ENCODE measurements at places on chromosomes 13 and 19.
A peak's percentile ranks its signal among the peaks of the same experiment; 100 is the strongest.

DNA sequence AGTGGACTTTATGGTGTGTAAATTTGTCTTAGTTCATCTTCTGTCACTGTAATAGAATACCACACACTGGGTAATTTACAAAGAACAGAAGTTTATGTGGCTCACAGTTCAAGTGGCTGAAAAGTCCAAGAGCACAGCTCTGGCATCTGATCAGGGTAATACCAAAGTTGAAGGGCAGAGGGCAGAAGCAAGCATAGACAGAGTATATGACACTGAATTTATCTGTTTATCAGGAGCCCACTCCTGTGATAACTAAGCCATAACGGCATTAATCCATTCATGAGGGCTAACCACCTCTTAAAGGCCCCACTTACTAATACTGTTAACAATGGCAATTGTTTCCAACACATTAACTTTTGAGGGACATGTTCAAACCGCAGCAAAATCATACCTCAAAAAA lies 4.0 kb upstream of the RFXAP start:
- no peak for DNase-seq

GRCh38 chr13:27425158-27425917 lies 919 bp downstream of the GTF3A start:
- DNase-seq: no peak

GRCh38 chr13:43085545-43085944 lies 62.2 kb downstream of the DNAJC15 start:
- DNase-seq: peak; percentile 34

GRCh38 chr19:48713041-48713863 lies 6.3 kb downstream of the MAMSTR start:
- DNase-seq: no peak

- peak; percentile 95 for DNase-seq
Observed at GRCh38 chr19:372306-372890, 27.8 kb upstream of the MIER2 start.

- DNase-seq: peak; percentile 59
Observed at GRCh38 chr19:14563989-14564651, 7.7 kb downstream of the NDUFB7 start.

DNA sequence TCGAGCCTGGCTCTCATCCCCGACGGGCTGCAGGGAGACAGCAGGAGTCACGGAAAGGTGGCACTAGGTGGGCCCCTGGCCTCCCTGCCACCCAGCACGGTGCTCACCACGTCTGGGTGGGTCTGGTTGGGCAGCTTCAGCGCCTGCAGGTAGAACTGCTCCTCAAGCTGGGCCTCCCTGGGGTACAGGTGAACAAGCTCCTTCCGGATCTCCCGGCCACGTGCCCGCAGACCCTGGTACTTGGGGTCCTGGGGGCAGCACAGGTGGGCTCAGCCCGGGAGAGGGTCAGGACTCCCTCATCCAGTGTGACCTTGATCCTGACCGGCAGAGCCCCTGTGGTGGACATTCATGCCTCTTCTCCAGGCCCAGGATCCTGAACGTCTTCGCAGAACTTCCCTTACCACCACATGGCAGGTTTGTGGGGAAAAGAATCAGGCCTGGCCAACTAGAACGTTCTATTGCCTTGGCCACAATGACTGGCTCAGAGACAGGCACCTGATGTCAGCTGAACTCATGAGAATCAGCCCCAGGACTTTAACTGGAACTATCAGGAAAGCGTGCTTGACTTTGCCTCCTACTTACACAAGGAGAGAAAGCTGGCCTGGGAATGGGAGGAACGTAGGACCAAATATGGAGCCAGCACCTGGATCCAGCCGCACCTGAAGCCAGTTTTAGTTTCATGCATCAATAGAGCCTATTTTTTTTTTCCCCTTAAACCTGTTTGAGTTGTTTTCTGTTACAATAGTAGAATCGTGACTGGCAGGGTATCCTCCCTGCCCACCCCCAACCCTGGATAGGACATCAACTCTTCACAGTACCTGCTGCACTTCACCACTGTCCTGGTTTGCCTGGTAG lies 8.9 kb downstream of the SARS2 start:
- no peak for DNase-seq

DNA sequence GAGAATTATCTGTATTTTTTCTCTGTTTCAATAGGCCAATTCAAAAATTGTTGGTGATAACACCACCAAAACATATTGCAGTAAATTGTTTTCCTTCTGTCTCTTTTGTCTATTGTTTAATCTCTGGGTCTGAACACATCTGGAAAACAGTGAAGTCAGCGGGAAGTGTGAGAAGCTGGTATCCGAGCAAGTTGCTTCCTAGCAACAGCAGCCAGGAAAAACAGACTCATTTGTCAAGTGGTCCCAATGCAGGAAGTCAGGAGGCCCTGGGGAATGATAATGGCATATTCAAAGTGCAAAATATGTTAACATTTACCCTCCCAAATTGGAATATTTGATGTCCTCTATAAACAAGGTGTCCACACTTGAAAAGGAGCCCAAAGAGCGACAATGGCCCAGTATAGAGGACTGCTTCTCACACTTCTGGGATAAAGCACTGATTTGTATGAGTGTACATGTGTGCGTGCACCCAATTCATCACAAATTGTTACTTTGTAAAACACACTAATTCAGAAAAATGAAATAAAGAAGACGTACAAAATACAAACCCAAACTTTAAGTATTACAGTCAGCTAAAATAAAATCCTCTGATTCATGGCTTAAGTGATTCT lies 515.0 kb downstream of the TBC1D4 start:
- DNase-seq: no peak

DNA sequence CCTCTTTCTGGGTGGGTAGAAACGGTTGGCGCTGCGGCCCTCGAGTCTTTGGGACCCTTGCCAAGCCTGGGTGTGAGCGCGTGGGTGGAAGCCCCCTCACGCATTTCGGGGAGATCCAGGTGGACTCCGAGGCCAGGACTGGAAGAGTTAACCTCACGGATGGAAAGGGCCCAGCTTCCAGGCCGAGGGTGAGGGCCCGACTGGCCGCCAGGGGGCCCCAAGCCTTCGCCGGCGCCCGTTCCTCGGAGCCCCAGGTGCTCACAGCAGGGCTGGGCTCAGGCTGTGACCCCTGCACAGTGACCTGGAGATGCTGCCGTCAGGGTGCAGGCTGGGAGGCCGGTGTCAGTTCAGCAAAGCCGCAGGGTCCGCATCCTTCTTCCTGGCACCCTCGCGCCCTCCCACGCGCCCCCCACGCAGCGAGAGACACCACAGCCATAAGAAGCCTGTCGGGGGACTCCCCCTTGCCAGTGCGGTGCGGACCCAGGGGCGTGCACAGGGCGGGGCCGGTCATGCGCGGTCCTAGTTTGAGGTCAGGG lies 34.2 kb upstream of the TMEM255B start:
- peak; percentile 89 for DNase-seq

DNA sequence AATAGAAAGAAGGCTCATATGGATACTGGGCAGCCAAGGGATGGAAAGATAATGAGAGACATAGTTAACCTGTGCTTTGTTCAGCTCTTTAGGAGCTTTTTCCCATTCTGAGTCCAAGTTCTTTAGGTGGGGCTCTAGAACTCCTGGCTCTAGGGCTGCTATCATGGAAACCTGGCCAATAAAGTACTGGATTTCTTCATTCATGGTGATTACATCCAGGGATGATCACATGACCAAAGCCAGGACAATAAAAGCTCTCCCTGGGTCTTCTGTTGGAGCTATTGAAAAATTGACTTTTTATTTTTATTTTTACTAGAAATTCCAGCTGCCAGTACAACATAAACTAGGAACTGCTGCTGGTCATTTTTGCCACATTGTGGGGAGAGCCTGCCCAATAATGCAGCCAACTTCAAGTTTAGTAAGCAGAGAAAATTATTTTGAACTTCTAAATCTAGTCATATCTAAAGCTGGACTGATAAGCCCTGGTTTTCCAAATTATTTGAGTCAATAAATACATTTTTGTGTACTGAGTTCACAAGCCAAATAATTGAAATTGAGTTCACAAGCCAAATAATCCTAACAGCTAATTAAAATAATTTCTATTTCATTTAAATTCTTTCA lies 224.9 kb upstream of the STARD13 start:
- DNase-seq: no peak

DNA sequence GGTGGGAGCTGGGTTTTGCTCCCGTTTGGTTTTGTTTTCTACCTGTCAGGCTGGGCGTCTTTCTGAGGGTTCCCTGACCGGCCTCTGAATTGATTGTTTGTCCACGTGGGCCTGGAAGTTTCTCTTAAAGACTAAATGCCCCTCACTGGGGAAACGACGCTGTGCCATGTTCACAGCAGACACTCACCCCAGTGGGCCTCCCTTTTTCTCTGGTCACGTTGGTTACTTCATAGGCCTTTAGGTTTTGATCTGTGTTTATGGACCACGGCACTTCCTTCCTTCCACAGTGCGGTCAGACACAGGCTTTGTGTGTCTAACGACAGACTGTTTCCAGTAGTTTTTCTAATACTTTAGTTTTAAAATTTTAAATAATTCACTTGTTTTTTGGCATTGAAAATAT lies 20.1 kb upstream of the NDUFS7 start:
- DNase-seq: no peak

GRCh38 chr13:53012707-53013106 lies 15.9 kb upstream of the OLFM4 start:
- no peak for DNase-seq

- DNase-seq: peak; percentile 66
Observed at GRCh38 chr13:20197361-20197834, 4.7 kb upstream of the GJB2 start.

DNA sequence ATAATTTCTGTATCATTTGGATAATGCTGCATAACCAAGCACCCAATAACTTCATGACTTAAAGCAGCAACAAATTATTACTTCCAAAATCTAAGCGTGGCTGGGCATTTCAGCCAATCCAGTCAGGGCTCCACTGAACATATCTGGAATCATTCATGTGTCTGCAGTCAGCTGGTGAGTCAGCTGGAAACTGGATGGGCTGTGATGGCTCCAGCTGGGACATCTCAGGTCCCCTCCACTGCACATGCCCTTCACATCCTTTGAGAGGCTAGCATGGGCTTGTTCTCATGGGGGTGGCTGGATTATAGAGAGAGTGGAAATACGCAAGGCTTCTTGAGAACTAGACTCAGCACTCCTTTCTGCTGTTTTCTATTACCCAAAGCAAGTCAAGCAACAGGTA lies 961.9 kb downstream of the DIAPH3 start:
- DNase-seq: no peak

DNA sequence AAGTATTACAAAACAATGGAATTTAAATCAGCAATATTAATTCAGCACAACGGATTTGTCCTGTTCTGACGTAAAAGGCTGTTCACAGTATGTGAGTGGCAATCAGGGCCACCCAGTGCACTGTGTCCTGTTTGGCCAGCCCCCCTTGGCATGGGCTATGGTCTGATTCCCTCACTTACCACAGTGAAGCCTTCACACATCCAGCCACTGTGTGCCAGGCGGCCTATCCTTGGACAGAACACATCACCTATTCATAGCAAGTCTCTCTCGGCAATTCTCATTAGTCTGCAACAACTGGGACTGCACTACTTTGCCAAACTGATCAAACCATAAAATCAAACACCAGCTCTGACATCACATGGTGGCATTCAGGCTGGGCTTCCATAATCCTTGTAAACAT lies 221.5 kb upstream of the TSHZ3 start:
- no peak for DNase-seq

DNA sequence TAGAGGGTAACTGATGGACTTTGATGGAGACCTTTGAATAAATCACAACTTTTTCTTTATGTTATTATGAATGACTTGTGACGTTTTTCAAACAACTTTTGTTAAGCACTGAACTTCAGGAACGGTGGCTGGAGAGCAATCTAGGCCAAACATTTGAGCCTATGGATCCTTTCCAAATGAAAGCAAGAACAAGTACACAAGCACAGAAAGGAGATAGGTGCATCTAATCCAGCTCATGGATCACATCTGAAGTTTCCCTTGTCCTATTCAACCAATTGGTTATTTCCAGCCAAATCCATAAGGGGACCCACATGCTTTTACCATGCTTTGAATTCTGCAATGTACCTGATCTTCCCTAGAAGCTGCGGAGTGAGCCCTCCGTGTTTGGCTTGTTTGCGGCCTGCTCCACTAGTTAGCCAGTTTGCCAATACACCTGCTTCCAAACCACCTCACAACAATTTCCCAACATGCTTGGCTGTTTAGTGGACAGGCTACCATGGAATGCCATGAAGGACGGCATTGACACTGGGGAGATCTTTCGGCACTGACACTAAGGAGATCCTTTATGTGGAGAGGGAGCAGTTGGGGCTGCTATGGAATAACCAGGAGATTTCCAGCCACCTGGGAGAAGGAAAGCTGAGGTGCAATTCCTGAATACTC lies 315.9 kb downstream of the DNAJC15 start:
- no peak for DNase-seq

- DNase-seq: peak; percentile 55
Observed at GRCh38 chr13:102799426-102800144, 666 bp downstream of the BIVM start.

DNA sequence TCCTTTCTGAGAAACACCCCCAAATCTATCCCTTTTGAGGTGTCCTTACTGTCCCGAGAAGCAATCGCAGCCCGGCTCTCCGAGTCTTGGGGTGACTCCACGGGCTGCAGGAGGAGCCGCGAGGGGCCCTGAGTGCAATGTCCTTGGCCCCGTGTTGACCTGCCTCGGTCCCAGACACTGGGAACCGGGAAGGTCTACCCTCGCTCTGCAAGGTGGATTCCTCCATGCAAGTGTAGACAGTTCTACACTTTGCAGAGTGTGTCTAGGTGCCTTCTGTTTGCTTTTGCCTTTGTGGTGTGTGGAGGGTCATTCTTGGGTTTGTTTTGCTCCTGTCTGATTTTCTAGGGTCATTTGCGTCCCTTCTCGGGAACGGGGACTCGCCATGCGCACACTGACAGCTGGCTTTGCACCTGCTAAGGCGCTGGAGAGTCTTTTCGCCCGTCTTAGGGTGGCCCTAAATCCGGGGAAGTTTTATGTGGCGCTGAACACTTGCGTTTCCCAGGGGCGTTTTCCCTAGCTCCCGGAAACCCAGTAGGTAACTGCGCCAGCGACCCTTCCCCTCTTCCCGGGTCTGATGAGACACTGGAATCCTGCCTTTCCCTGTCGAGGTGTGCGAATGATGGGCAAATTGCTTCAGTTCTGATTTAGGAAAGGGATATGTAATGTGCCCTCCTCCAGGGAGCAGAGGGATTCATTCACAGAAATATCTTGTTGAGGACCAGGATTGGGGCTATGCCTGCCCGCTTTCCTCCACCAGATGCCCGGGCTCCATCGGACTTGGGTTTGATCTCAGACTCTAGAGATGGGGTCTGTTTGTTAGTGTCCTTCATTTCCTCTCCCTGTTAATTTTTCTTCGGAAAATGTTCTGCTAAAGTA lies 755 bp downstream of the SERTM1 start:
- DNase-seq: peak; percentile 3

- no peak for DNase-seq
Observed at GRCh38 chr13:88142653-88143052, 471.5 kb downstream of the SLITRK5 start.

GRCh38 chr19:33395561-33396550 lies 22.3 kb downstream of the CEBPG start:
- peak; percentile 76 for DNase-seq

- DNase-seq: no peak
Observed at GRCh38 chr13:28346154-28346553, 148.8 kb downstream of the FLT1 start.

GRCh38 chr19:42202290-42202880 lies 15.1 kb downstream of the DEDD2 start:
- DNase-seq: no peak

- DNase-seq: no peak
Observed at GRCh38 chr19:3955688-3956087, 15.2 kb downstream of the DAPK3 start.
